ENCODE measurements at places on chromosomes 1 and 21. TPM values are rescaled to one million over a fixed set of nuclear protein-coding genes. Genes with fewer than 3 reads are reported as not detected.

- DNase-seq: no peak
Measured at GRCh38 chr1:237972186-237972585, 81.5 kb upstream of the ZP4 start.

DNA sequence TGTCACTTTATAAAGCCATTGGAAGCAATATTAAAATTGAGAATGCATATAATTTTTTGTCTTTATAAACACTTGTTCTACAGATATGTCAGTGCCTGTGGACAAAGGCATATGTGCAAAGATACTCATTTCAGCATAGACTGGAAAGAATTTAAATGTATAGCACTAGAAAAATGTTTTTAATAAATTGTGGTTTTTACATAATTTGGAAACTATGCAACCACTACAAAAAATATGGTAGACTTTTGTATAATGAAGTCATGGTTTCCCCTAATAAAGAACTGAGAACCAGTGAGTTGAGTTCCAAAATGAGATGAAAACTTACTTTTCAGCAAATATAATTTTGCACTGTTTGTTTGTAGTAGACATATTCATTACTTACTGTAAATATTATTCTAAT is 48.5 kb downstream of the BRINP3 start:
- no peak for DNase-seq

DNA sequence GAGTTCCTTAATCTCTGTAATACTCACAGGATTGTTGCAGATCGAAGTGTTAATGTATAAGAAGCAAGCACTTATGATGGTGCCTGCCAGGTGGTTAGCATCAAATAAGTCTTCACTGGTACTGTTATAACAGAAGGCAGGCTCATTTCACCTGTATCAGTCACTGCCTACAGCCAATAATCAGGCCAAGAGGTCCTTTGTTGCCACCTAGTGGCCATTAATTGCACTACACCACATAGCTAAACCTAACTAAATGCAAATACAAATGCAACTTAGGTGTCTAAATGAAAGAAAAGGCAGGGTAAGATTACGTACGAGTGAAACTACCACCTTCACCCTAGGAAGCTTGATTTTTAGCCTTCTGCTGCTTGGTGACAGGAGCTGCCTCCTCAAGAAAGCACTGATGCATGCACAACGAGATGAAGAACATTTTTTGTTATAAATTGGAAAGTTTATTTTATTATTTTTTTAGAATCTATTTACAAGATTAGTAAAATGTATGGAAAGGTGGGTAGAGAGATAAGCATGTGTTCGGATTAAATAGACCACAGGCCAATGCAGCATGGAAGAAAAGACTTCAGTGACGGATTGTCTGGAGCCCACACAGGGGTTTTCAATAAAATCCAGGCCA is 334.8 kb upstream of the CAMK1G start:
- peak; percentile 59 for DNase-seq

GRCh38 chr1:203582568-203582967 is 44.1 kb upstream of the ATP2B4 start:
- DNase-seq: no peak

DNA sequence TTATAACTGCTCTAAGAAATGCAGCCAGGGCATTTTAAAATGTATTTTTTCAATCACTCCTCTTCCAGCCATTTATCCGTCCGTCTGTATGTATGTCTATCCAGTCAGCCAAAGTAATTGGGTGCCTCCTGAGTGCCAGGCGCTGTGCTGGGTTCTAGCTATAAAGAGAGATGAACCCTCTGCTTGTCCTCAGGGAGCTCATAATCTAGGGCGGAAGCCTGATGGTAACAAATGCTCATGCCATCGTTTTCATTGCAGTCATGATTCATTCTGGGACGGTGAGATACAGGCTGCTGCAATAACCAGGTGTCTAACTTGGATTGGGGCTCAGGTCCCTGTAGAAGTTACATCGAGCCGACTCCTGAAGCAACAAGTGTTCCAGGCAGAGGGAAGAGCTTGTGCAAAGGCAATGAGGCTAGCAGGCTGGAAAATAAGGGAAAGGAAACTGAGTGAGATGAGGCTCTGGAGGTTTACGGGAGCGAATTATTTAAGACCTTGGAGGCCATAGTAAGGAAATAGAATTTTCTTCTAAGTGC is 11.6 kb downstream of the IFI6 start:
- DNase-seq: no peak

GRCh38 chr21:17784604-17785402 is 34.4 kb downstream of the C21orf91 start:
- DNase-seq: no peak

- DNase-seq: no peak
Measured at GRCh38 chr1:54614024-54614423, 9.3 kb downstream of the FAM151A start.

GRCh38 chr1:45879885-45880598 is 76.6 kb downstream of the MAST2 start:
- DNase-seq: no peak

The RPTN gene
- total RNA-seq: not detected

The JAM2 gene
- not detected for total RNA-seq

The RAP1GAP gene
- 0.17 TPM for total RNA-seq

The PAPPA2 gene
- 28.5 TPM for total RNA-seq

Measured in NCI-H460 (cell line).